ENCODE measurements at places on chromosomes 11 and 22. TPM values are rescaled to one million over a fixed set of nuclear protein-coding genes. Genes with fewer than 3 reads are reported as not detected.

DNA sequence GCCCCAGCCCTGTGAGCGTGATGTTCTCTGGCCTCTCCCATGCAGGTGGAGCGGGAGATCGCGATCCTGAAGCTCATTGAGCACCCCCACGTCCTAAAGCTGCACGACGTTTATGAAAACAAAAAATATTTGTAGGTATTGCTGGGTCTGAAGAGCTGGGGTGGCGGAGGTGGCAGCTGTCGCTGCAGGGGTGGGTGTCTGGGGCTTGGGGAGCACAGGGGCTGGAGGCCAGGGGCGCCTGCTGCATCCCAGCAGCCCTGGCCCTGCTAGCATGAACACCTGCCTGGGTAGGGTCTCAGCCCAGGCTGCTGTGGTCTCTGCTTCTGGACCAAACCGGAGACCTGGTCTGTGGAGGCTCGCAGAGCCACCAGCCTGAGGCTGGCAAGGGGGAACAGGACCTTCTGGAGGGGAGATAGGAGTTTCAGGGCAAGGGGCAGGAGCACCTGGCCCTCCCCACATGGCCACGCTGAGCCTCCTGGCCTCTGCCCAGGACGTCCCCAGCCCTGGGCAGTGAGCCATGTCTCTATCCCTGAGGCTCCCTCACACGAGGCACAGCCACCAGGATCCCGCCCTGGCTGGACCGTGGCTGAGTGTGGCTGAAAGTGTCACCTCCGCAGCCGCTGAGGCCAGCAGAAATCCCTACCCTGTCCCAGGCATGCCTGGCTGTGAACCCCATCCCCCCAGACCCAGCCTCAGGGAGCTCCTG is 48.2 kb downstream of the MOB2 start:
- peaks cover 92% of the 10 kb centered on the region for H3K27me3 ChIP-seq
- peaks cover 15% of the 10 kb centered on the region for H3K4me1 ChIP-seq
- no peak overlapping the region for H3K27ac ChIP-seq
- no peaks in the 10 kb centered on the region for H3K36me3 ChIP-seq
- H3K4me3 ChIP-seq, result no peak overlapping the region
- ATAC-seq, result no peak

GRCh38 chr11:123430721-123431497 is 840 bp downstream of the GRAMD1B start:
- peak; percentile 59 for ATAC-seq
- H3K27me3 ChIP-seq, result peaks cover 47% of the 10 kb centered on the region
- no peaks in the 10 kb centered on the region for H3K4me1 ChIP-seq
- H3K27ac ChIP-seq, result peak overlapping the region; percentile 69

The PKNOX2 gene
- total RNA-seq, result 5.7 TPM

- peaks cover 31% of the 10 kb centered on the region for H3K4me1 ChIP-seq
- H3K4me3 ChIP-seq, result no peak overlapping the region
- no peaks in the 10 kb centered on the region for H3K27me3 ChIP-seq
- ATAC-seq, result no peak
Measured at GRCh38 chr11:73158356-73159051, 16.4 kb upstream of the FCHSD2 start.

- H3K27ac ChIP-seq, result no peak within 1 kb of the TSS
- no peak within 1 kb of the TSS for H3K4me3 ChIP-seq
- H3K27me3 ChIP-seq, result no peaks in the 10 kb centered on the region
- H3K36me3 ChIP-seq, result no peaks in the 10 kb centered on the region
- H3K4me1 ChIP-seq, result no peaks in the 10 kb centered on the region
Measured at GRCh38 chr11:62984451-62984991, at the start of gene SLC22A6. Gene SLC22A6, minus strand, starts transcription at chr11:62984967. Its CDS starts 277 bp downstream, at chr11:62984690.

The CNTF gene
- total RNA-seq, result 1.2 TPM

DNA sequence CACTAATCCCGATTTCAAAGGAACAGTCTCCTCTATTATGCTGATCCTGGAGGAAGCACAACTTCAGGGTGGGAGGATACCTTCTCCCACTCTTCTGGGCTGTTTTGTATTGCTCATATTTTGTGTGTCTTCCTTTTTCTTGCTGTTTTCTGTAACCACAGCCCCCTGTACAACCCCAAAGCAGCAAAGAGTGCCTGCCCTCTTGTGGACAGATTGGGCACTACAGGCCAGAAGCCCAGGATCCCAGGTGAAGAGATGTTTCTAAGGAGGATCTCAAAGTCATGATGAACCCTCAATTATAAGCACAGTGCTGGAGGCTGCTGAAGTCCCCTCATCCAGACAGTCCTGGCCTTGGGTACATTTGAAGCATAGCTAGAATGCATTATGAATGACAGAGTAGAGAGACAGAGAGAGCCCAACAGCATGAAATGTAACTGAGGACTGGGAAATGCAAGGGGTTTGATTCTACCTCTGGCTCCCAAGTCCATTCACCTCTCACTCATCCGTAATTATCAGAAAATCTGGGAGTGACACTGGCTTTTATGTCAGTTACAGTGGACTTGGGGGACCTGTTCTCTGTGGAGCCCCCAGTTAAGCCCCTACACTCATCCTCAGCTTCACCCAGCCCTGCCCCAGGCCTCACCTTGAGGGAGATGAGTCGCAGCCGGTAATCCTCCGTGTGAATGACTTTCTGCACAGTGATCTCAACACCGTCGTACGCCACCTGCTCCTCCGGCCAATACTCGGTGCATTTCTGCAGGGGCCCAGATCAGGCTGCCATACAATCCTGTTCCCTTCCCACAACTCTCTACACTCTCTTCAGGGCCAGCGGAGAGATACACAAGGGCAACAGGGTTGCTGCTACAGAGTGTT is 6.2 kb upstream of the IGSF22 start:
- H3K36me3 ChIP-seq, result no peaks in the 10 kb centered on the region
- H3K27ac ChIP-seq, result no peak overlapping the region
- peaks cover 12% of the 10 kb centered on the region for H3K27me3 ChIP-seq
- H3K4me1 ChIP-seq, result no peaks in the 10 kb centered on the region
- no peak overlapping the region for H3K4me3 ChIP-seq

DNA sequence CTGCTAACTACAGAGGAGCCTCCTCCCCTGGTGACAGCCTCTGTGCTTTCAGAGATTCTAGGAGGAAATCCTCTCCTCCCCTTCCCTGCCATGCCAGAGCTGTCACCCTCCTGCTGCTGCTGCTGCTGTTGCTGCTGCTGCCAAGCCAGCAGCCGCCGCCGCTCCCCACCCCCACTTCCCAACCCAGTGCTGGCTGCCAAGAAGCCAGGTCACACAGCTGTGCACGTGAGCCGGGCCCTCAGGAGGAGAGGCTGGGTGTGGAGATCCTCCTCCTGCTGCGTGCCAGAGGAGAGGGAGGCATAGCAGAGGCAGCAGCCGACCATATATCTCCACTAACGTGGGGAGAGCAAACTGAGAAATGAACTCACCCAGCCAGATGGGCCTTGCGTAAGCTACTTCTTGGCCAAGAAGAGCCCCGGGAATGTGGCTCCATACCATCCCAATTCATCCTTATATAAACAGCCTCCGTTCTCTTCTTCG is 12.4 kb downstream of the CRY2 start:
- peak; percentile 92 for ATAC-seq
- no peaks in the 10 kb centered on the region for H3K27me3 ChIP-seq
- peaks cover 69% of the 10 kb centered on the region for H3K36me3 ChIP-seq
- peaks cover 75% of the 10 kb centered on the region for H3K4me1 ChIP-seq
